ENCODE measurements at places on chromosomes 12 and 14. TPM values are rescaled to one million over a fixed set of nuclear protein-coding genes. Genes with fewer than 3 reads are reported as not detected.

DNA sequence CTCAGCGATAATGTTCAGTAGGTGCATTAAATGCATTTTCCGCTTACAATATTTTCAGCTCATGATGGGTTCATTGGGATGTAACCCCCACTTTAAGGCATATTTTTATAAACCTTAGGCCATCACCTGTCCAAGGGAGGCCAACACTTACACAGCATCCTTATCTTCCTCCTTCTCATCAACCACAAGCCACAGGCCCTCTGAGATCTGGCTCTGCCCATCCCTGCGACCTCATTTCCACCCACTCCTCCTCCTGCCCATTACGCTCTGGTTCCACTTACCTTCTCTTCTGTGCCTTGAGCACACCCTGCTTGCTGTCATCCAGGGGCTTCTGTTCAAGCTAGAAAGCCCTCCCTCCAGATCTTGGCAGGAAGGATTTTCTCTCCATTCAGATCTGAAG is 93.2 kb downstream of the EGLN3 start:
- DNase-seq, result no peak

Gene CPNE6
- polyA plus RNA-seq, result not detected

DNA sequence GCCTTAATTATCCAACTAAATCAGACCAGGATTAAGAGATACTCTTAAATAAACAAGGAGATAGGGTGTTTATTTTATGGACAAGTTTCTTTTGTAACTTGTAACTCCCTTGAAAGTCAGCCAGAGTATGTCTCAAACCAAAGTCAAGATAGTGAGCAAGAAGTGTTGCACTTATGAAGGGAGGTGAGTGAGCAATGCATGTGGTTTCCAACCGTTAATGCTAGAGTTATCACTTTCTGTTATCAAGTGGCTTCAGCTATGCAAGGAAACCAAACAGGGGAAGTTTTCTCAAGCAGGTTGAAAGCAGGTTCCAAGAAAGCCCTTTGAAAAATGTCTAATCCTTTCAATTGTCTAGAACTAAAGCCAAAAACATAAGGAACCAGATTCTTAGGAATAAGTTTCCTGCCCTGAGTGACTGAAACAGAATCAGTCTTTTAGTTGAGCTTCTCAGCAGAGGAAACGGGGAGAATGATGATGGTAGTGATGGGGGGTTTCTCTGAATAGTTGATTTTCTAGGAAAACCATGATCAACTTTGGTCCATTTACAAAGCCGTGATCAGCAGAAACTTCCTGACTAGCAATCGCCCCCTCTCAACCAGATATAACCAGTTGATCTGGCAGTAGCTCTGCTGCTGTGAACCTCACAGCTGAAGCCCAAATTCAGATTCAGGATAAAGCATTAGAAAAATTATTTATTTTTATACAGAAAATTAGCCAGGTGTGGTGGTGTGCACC is 128.4 kb downstream of the DAD1 start:
- DNase-seq, result no peak

GRCh38 chr14:38904959-38905358 is 198.1 kb downstream of the SEC23A start:
- no peak for DNase-seq

GRCh38 chr14:98773814-98774213 is 498.2 kb downstream of the BCL11B start:
- no peak for DNase-seq

Gene ZNF384
- polyA plus RNA-seq, result 68.1 TPM

DNA sequence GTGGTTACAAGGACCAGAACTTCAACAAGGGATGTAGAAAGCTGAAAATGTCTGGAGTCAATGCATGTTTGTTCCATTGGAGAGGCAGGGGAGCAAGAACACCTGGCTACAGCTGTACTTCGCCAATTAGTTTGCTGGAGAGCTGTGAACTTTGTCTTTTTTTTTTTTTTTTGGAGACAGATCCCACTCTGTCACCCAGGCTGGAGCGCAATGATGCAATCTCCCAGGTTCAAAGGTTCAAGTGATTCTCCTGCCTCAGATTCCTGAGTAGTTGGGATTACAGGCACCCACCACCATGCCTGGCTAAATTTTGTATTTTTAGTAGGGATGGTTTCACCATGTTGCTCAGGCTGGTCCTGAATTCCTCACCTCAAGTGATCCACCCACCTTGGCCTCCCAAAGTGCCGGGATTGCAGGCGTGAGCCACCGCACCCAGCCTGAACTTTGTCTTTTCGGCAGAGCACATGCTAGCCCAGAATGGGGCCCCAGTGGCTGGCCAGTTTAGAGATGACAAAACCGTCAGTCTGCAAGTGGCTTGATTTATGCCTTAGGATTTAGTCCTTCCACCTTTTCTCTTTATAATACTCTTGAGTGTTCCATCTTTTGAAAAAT is 55.5 kb downstream of the AVPR1A start:
- DNase-seq, result no peak

DNA sequence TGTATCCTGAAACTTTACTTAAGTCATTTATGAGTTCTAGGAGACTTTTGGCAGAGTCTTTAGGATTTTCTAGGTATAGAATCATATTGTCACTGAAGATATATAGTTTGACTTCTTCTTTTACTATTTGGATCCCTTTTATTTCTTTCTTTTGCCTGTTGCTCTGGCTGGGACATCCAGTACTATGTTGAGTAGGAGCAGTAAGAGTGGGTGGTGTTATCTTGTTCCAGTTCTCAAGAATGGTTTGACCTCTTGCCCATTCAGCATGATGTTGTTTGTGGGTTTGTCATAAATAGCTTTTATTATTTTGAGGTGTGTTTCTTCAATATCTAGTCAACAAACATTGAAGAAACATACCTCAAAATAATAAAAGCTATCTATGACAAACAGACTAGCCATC is 35.0 kb downstream of the LIN7A start:
- no peak for DNase-seq

- DNase-seq, result no peak
Measured at GRCh38 chr12:119710965-119711551, 43.1 kb downstream of the PRKAB1 start.

GRCh38 chr14:59363531-59364226 is 101.5 kb downstream of the GPR135 start:
- DNase-seq, result no peak

DNA sequence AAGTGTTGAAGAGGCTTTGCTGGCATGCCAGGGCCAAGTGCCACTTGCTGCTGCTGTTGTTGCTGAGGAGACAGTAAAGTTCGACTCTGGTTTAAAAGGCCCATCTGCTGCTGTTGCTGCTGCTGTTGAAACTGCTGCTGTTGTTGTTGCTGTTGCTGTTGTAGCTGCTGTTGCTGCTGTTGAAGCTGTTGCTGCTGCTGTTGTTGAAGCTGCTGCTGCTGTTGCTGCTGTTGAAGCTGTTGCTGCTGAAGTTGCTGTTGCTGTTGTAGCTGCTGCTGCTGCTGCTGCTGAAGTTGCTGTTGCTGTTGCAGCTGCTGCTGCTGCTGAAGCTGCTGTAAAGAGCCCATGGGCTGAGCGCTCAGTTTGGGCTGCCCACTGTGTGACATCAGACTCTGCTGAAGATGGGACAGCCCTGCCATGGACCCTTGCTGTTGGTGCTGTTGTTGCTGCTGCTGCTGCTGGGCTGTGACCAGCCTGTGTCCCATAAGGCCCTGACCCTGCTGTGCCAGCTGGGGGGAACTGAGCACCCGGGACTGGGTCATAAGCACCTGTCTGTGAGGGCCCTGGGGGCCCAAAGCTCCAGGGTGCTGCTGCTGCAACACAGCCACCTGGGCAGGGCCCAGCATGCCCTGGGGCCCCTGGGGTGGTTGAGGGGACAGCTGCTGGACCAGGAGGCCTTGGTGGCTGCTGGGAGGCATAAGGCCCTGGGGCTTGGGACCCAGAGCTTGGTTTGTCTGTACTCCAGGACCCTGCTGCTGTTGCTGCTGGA is 14.3 kb upstream of the PRKAG1 start:
- no peak for DNase-seq

GRCh38 chr12:125129591-125130255 is 64.5 kb downstream of the AACS start:
- DNase-seq, result no peak

Gene STON2
- 39.3 TPM for polyA plus RNA-seq

- DNase-seq, result no peak
Measured at GRCh38 chr14:33524244-33524643, 426.6 kb downstream of the EGLN3 start.

- no peak for DNase-seq
Measured at GRCh38 chr12:30730011-30730410, 24.7 kb downstream of the CAPRIN2 start.

DNA sequence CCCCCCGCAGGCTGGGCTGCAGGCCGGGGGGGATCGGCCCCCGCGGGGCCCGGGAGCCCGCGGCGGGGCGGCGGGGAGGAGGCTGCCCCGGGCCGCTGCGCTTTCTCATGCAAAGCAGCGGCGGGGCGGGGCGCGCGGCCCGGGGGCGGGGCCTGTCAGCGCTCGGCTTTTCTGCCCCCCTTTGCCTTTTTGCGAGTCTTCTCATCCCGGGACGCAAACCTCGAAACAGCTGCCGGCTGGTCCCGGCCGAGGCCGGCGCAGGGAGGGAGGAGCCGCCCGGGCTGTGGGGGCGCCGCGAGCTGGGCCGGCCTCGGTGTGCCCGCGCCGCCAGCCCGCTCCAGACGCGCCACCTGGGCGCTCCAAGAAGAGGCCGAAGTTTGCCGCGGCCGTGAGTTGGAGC is at the start of gene FZD10:
FZD10 (plus strand) TSS at position 198 of the 400 bp plus-strand sequence. CDS start 479 bp downstream, outside the sequence.
- DNase-seq, result no peak

Gene RFX4
- polyA plus RNA-seq, result 0.38 TPM

- DNase-seq, result no peak
Measured at GRCh38 chr12:132439333-132439904, 50.5 kb upstream of the FBRSL1 start.

- no peak for DNase-seq
Measured at GRCh38 chr14:67962215-67962644, 142.7 kb downstream of the RAD51B start.

GRCh38 chr14:67951529-67952135 is 132.1 kb downstream of the RAD51B start:
- no peak for DNase-seq

Gene RTL1
- polyA plus RNA-seq, result 0.08 TPM

Gene OASL
- 0.08 TPM for polyA plus RNA-seq

DNA sequence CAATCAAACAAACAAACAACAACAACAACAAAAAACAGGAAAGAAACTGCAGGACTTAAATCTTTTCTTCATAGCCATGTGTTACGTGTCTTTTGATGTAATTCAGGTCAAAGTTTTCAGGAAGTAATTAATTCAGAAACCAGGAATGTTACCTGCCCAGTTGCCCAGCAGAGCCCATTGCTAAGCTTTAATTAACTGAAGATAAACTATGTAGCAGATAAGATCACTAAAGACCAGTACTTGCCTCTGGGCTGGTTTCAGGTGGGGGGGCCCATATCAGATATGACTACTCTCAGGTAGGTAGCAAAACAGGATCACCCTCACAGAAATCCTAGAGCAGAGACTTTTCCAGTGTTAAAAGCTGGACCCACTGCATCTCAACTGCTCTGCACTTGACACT is 69.2 kb downstream of the LIN7A start:
- no peak for DNase-seq

DNA sequence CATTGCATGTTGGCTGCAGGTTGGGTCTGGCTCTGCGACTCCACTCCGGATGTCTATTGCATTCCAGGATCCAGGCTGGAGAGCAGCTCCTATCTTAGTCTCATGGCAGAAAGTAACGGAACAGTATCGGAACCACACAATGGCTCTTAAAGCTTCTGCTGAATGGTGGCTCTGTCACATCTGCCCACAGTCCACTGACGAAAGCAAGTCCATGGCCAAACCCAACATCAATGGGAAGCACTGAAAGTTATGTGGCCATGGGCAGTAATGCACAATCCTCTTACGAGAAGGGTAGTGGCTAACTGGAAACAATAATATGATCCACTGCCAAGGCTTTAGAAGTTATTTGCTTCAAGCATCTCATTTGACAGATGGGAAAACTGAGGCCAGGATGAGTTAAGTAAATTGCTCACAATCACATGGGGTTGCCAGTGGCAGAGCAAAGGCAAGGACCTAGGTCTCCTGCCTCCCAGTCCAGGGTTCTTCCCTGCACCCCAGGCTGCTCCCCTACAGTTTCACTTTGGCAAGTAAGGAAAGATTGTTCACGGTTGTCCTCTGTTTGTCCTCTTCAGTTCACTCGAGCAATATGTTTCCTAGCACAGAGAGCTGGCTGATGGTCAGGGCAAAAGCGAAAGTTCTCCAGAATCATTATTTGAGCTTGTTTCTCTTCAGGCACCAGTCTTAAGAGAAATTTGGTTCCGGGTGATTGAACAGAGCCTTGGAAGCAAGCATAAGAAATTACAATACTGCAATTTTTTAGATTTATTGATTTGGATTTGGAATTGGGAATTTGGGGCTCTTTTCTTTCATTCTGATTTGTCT is 54.2 kb downstream of the CKAP4 start:
- no peak for DNase-seq

DNA sequence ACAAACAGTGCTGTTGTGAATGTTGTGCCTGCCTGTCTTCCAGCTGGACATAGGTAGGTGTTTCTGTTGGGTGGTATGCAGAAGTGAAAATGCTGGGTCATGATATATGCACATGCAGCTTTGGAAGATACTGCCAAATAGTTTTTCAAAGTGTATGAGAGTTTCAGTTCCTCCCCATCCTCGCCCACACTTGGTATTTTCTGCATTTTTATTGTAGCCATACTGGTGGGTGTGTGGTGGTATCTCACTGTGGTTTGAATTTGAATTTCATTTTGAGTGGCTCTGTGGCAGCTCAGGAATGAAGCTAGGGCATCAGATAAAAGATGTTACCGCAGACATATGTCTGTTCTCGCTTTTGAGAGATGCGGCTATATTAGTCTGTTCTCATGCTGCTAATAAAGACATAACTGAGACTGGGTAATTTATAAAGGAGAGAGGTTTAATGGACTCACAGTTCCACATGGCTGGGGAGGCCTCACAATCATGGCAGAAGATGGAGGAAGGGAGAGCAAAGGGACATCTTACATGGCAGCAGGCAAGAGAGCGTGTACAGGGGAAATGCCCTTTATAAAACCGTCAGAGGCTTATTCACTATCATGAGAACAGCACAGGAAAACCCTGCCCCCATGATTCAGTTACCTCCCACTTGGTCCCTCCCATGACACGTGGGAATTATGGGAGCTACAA is 183.1 kb downstream of the CAND1 start:
- no peak for DNase-seq

GRCh38 chr14:55059333-55059732 is 7.9 kb downstream of the MAPK1IP1L start:
- no peak for DNase-seq

GRCh38 chr14:44812672-44813071 is 149.1 kb downstream of the KLHL28 start:
- no peak for DNase-seq

DNA sequence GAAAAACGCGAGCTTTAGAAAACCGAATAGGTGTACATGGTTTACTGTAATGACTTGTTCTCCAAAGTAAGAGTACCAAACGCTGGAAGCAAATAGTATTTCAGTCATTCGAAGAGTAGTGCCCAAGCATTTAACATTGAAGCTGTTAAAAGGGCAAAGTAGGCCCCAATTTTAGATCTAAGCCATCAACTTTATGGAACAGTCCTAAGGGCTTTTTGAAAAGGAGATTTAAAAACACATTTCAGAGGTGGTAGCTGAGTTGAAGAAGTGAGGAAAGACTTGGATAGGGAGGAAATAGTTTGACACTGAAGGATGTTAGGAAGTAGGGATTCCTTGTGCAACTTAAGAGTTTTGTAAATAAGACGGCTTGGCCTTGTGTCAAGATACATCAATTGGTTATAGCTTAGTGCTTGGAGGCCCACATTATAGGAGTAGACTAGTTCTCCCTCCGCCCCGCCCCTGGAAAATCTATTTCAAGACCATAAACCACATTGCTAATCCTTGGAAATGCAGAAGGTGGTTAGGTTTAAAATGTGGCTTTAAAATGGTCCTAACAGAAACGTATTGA is 783 bp upstream of the TUBA1B start:
- no peak for DNase-seq

GRCh38 chr12:29054858-29055663 is 94.0 kb upstream of the FAR2 start:
- DNase-seq, result no peak
